ENCODE measurements at places on chromosomes 3 and 15. TPM values are rescaled to one million over a fixed set of nuclear protein-coding genes. Genes with fewer than 3 reads are reported as not detected.

CMTM6 gene
- total RNA-seq = 55.7 TPM

IL17RD gene
- 0.20 TPM for total RNA-seq

GOLGA8T gene
- not detected for total RNA-seq

ANKRD28 gene
- total RNA-seq = 28.9 TPM

SLC9C1 gene
- not detected for total RNA-seq

DCLK3 gene
- total RNA-seq = not detected

GPR87 gene
- total RNA-seq = not detected

FRMD5 gene
- total RNA-seq = 1.00 TPM

DNA sequence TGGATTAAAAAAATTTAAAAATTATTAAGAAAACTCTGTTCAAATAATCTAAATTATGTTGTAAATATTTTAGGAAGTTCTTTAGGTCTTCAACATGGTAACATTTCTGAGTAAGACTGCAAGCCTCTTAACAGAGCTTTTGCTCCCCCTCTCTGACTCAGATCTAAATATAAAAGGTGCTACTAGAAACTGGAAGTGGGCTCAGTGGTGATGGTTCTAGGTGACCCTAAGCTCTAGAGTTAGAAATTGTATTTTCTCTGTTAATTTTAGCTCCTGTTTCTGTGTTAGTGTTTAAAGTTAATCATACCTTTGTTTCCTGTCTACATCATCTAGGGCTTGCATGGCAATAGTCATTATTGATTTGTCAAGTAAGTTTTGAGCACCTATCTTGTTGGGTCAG lies 159.9 kb upstream of the MEIS2 start:
- H3K27me3 ChIP-seq = no peaks in the 10 kb centered on the region
- no peaks in the 10 kb centered on the region for H3K36me3 ChIP-seq
- DNase-seq = no peak

DNA sequence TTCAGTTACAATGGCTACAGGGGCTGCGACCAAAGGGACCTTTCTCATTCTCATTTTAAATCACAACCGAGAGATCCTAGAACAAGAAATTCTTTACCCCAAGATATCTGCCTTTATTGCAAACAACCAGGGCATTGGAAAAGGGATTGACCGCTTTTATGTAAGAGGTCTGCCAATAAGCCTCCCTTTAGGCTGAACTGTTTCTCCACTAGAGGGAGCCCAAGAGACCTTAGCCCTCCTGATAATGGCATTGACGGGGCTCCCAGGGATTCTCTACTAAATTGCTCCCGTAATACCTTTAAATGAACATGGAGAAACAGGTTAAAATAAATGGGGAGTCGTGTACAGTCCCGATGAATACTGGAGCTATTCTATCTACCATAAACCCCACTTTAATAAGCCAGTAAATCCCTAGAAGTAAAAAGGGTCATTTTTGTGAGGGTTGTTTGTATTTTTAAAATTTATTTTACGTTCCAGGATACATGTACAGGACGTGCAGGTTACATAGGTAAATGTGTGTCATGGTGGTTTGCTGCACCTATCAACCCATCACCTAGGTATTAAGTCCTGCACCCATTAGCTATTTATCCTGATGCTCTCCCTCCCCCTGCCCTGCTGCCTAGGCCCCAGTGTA lies 7.5 kb upstream of the IGSF10 start:
- peaks cover 4% of the 10 kb centered on the region for H3K27me3 ChIP-seq
- H3K36me3 ChIP-seq = no peaks in the 10 kb centered on the region
- H3K27ac ChIP-seq = no peak overlapping the region
- no peaks in the 10 kb centered on the region for H3K4me1 ChIP-seq

DNA sequence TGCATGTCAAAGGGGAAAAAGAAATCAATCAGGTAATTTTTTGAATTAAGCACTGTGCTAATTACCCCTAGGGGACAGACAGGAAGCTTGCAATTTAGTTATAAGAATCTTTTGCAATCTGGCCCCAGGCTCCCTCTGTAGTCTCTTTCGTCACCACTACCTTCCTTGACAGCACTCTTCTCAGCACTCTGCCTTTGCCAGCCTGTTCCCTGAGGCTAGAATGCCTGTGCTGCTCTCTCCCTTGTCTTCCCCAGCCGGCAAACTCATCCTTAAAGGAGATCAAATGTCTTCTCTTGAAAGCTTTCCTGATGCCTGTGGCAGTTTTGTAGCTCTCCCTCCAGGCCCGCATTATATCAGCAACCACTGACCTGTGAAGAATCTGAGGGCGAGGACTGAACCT lies 32.4 kb upstream of the PRTG start:
- no peak overlapping the region for H3K27ac ChIP-seq
- no peak overlapping the region for H3K4me3 ChIP-seq
- no peaks in the 10 kb centered on the region for H3K36me3 ChIP-seq
- H3K27me3 ChIP-seq = peaks cover 2% of the 10 kb centered on the region
- DNase-seq = no peak

DNA sequence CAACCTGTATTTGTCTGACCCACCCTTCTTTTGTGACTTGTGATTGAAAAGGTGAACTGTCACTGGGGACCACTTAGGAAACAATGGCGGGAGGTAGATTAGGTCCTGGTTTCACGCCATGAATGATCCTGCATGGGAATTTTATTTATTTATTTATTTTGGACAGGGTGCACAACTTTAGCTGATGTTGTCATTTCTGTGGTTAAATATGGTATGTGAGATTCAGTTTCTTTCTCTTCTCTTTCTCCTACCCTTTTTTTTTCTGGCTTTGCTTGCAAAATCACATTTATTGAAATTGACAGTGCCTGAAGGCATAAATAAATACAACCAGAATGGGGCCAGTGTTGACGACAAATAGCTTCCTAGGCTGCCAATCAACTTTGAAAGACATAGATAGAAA lies 18.0 kb upstream of the HTR3E start:
- H3K36me3 ChIP-seq = no peaks in the 10 kb centered on the region
- H3K27me3 ChIP-seq = peaks cover 1% of the 10 kb centered on the region
- H3K4me3 ChIP-seq = no peak overlapping the region
- no peaks in the 10 kb centered on the region for H3K4me1 ChIP-seq

DNA sequence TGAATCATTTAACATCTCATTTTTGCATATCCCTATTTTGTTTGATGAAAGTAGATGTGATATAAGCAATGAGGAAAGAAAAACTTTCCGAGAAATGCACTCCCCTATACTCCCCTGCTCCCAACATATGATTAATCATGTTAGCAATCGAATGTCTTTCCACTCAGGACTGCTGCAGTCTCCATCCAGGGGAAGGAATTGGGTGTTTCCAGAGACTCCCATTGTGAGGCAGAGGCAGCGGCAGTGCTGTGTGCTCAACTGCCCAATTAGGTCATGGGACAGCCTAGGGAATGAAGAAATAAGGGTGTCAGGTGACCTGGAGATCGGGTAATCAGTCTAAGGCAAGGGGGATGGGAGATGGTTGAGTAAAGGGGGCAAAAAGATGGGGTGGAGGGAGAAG lies 268.6 kb upstream of the MEIS2 start:
- no peak overlapping the region for H3K4me3 ChIP-seq
- H3K4me1 ChIP-seq = no peaks in the 10 kb centered on the region
- H3K36me3 ChIP-seq = no peaks in the 10 kb centered on the region
- no peak overlapping the region for H3K27ac ChIP-seq
- no peaks in the 10 kb centered on the region for H3K27me3 ChIP-seq

- DNase-seq = no peak
- no peaks in the 10 kb centered on the region for H3K27me3 ChIP-seq
- no peak overlapping the region for H3K27ac ChIP-seq
- H3K4me1 ChIP-seq = peaks cover 50% of the 10 kb centered on the region
These were observed 51.7 kb downstream of the LDHAL6B start for GRCh38 chr15:59258317-59258716.

DNA sequence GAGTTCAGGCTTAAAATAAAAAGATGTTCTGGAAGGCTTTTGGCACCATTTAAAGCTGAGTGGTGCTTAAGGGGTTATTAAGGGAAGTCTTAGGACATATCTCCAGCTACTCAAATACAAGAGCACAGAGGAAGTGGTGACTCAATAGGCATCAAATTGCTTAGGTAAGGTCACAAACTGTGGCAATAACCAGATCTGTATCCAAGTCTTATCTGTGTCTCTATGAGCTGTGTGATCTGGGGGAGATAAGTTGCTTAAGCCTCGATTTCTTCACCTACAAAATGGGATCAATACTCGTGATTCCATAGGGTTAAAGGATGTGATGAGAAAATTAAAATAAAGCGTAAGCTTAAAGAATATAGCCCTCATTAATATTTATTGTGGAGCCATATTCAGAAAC lies 7.6 kb downstream of the HDC start:
- no peak overlapping the region for H3K27ac ChIP-seq
- no peak overlapping the region for H3K4me3 ChIP-seq
- no peaks in the 10 kb centered on the region for H3K27me3 ChIP-seq
- H3K36me3 ChIP-seq = no peaks in the 10 kb centered on the region
- DNase-seq = no peak
- peaks cover 24% of the 10 kb centered on the region for H3K4me1 ChIP-seq

DNA sequence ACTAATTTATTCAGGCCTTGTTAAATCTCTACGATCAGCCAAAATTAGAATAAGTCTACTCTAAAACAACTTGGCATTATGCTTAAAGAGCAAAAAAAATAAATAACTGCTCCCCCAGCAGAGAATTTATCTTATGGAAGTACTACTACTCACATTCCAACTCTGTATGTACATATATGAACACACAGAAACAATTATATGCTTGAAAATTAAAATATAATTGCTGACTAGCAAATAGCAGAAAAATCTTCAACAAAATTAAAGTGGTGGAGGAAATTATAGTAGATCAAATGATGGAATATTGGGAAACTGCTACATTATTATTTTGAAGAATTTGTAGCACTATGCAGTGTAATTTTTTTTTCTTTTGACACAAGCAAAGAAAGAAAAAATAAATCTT lies 580.9 kb downstream of the MECOM start:
- DNase-seq = no peak
- H3K36me3 ChIP-seq = no peaks in the 10 kb centered on the region
- no peak overlapping the region for H3K27ac ChIP-seq
- no peak overlapping the region for H3K4me3 ChIP-seq
- no peaks in the 10 kb centered on the region for H3K4me1 ChIP-seq

GRCh38 chr15:54109014-54109413 lies 130.8 kb downstream of the UNC13C start:
- no peaks in the 10 kb centered on the region for H3K36me3 ChIP-seq
- no peak overlapping the region for H3K4me3 ChIP-seq
- DNase-seq = no peak
- no peaks in the 10 kb centered on the region for H3K4me1 ChIP-seq

DNA sequence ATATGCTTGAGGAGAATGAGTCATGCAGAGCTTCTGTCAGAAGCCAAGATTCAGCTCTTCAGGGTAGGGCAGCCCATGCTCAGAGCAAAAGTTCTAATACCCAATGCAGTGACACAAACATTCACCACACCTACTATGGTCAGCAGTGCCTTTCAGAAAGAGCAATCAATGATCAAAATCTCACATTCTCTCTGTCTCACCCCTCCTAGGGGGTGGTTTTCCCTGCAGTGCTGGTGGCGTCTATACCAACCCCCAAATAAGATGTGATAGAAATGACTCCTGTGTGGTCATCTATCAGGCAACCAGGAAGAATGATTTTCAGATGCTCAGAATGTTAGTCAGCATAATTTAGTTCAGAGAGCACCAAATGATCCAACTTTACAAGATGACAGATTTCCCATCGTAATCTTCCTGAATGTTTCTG lies 385.3 kb downstream of the NTRK3 start:
- H3K27me3 ChIP-seq = no peaks in the 10 kb centered on the region
- no peaks in the 10 kb centered on the region for H3K36me3 ChIP-seq
- H3K4me3 ChIP-seq = no peak overlapping the region
- DNase-seq = no peak
- no peak overlapping the region for H3K27ac ChIP-seq
- H3K4me1 ChIP-seq = no peaks in the 10 kb centered on the region

DNA sequence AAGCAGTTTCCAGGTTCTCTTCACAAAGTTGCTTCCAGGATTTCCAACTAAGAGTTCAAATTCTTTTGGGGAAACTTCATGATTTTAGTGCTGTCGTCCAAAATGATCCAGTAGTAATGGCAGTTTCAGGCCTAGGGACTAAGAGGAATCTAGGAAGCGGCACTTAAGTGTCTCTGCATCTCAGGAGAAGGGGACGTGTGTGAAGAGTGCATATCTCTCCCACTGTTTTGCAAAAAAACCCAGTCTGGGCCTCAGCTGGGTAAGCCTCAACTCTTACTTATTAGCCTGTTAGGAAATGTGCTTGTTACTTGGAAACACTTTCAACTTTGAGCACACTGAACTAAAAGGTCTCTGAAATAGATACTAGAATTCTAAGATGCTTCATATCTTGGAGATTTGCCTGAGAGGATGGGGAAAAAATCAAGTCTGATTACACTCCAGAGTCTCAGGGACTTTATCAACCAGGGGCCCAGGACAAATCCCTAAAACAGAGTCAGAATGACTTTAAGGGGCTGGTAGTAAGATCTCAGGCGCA lies 81.8 kb downstream of the WDR76 start:
- peaks cover 9% of the 10 kb centered on the region for H3K4me1 ChIP-seq
- no peak for DNase-seq
- H3K27me3 ChIP-seq = no peaks in the 10 kb centered on the region
- H3K36me3 ChIP-seq = no peaks in the 10 kb centered on the region
- H3K27ac ChIP-seq = no peak overlapping the region
- no peak overlapping the region for H3K4me3 ChIP-seq

- H3K27me3 ChIP-seq = no peaks in the 10 kb centered on the region
- no peak overlapping the region for H3K27ac ChIP-seq
- no peak overlapping the region for H3K4me3 ChIP-seq
- H3K4me1 ChIP-seq = no peaks in the 10 kb centered on the region
- DNase-seq = no peak
These were observed 69.7 kb upstream of the CMSS1 start for GRCh38 chr3:99747915-99748314.

DNA sequence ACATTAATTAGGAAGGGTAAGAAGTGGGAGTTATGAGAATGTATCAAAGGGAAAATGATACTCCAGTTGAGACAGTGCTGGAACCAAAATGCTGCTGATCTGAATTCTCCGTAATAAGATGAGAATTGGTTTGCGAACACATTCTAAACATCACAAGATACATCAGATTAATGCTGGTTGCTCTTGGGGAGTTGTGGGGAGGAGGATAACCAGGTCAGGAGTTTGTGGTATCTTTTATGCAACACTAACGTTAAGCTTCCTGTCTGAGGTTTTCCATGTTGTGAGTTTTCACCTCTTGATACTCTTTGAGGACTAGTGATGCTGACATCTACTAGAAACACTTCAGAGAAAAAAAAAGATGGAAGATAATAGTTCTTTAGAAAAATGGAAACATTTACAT lies 47.2 kb downstream of the PPARG start:
- no peaks in the 10 kb centered on the region for H3K4me1 ChIP-seq
- no peaks in the 10 kb centered on the region for H3K27me3 ChIP-seq
- no peak overlapping the region for H3K27ac ChIP-seq
- H3K36me3 ChIP-seq = no peaks in the 10 kb centered on the region
- H3K4me3 ChIP-seq = no peak overlapping the region
- no peak for DNase-seq

DNA sequence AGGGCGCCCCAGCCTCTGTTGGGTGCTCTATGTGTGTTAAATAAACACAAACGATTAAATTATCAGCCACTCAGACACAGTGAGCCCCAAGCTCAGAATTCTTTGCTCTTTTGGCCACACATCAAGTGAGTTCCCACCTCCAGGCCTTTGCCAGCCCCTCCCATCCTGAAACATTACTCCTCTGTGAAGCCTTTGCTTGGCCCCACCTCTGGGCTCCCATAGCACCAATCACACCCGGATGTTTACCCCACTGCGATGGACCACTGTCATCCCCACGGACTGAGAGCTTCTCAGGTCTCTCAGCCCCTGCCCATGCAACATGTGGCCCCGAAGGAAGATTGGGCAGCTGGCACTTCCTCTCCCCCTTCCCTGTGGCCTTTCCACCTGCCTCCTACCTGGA lies 85.1 kb downstream of the NUP210 start:
- no peak overlapping the region for H3K27ac ChIP-seq
- H3K27me3 ChIP-seq = no peaks in the 10 kb centered on the region
- no peaks in the 10 kb centered on the region for H3K4me1 ChIP-seq
- peaks cover 27% of the 10 kb centered on the region for H3K36me3 ChIP-seq
- no peak overlapping the region for H3K4me3 ChIP-seq
